Activated T-cell treated with anti-CD3 and anti-CD28 coated beads for 1 hour (primary cell): ENCODE measurements at places on chromosomes 16 and 17.

DNA sequence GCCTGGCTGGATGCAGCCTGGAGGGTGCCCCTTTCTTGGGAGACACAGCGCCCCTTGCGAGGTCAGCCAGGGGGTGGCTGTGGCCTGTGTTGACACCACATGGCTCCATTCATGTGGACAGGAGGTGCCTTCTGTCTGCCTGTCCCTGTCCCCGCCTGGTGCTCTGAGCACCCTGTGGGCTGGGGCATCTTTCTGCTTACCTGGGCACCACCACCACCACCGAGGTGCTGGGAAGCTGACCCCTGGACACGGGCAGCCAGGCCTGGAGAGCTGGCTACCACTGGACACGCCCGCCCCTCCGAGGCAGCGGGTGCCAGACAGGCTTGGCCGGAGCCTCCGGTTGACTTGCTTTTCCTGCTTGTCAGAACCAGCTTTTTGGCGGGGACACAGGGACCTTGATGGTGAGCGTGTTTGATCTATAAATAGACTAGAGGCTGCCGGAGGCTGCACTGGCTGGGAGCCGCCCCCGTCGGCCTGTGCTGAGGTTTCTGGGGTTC is 121.3 kb upstream of the GSE1 start:
- DNase-seq, result no peak

GRCh38 chr17:71461498-71462169 is 659.2 kb upstream of the SOX9 start:
- DNase-seq, result no peak

DNA sequence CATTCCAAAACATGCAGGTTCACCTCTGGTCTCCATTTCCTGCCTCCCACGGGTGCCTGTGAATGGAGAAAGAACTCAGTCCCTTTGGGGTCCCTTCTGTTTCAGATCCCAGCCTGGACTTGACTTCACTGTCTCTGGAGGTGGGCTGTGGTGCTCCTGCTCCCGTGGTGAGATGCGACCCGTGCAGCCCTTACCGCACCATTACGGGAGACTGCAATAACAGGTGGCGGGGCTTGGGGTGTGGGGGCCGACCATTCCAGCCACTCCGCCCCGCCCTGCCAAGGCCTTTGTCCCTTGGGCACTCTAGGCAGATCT is 10.5 kb downstream of the LPO start:
- DNase-seq, result no peak

GRCh38 chr16:80656711-80657150 is 115.9 kb downstream of the DYNLRB2 start:
- peak; percentile 9 for DNase-seq

GRCh38 chr17:69914520-69914919 is 160.5 kb upstream of the KCNJ16 start:
- DNase-seq, result no peak

GRCh38 chr16:55542459-55543082 is 23.9 kb upstream of the CAPNS2 start:
- no peak for DNase-seq

- DNase-seq, result no peak
Measured at GRCh38 chr16:10982465-10983150, 38.2 kb downstream of the CLEC16A start.

DNA sequence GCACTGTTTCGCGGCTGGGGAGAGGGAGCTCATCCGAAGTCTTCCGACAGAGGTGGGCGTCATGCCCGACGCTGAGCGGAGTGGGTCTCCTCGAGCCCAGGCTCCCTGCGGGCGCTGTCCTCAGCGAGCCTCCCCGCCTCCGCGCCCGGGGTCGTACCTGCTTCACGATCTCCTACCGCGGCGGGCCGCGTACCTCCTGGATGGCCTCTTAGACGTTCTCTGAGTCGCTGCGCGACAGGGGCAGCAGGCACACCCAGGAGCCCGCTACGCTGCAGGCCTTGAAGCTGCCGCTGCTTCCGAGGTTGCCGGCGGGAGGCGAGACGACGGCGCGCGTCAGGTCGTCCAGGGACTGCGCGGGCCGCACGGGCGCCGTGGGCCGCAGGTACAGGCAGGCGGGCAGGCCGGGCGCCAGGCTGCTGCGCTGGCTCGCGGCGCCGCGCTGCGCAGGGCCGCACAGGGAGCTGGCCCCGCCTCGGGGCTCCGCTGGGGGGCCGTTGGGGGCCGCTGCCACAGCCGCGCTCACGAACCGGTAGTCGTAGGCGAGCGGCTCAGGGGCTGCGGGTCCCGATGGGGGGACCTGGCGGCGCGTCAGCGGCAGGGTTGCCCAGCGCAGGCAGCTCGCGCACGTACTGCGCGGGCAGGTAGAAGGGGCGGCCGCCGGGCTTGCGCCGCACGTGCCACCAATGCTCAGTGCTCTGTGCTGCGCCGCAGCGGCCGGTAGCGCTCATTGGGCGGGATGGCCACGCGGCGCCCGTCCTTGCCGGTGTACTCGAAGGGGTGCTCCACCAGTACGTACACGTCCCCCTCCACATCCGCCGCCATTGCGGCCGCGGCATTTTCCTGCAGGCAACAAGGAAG is 116.4 kb upstream of the SMURF2 start:
- no peak for DNase-seq

DNA sequence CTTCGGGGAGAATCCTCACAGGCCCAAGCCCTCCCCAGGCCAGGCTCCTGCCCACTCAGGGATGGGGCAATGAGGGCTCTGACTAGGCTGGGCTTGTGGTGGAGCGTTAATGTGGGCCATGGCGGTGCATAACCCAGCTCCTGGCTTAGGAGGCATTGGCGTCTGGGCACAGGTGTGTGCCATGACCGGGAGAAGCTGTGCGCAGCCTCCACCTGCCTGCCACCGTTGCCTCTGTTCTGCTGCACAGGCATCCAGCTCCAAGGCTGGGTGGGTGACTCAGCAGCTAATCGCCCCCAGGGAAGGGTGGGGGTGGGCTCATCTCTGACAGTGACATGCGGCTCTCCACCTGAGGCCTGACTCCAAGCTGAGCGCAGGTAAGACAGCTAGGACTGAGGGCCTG is 3.5 kb upstream of the ARHGAP27 start:
- no peak for DNase-seq

DNA sequence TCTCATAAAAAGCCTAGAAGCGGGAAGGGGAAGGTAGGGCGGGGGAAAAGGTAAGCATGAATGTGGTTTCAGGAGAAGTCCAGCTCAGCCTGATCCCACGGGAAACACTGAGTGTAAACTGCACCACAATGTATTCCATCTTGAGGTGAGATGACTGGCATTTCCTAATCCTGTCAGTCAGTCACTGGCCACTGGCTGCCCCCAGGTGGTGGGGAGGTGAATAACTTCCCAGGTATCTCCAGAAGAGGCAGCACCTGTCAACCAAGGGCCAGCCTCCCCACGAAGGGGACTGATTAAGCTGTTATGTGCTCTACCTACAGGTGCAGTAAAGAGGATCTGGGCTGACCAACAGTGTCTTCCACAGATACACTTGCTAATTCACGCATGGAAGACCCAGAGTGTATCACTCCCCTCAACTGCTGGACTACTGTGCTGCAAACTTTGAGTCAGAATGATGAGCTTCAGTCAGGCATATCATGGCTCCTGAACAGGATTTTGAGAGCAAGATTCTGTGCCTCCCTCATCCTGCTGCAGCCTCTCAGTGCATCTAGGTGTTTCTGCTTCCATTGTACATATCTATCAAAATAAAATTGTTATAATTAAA is 108.5 kb upstream of the CCL2 start:
- peak; percentile 37 for DNase-seq

DNA sequence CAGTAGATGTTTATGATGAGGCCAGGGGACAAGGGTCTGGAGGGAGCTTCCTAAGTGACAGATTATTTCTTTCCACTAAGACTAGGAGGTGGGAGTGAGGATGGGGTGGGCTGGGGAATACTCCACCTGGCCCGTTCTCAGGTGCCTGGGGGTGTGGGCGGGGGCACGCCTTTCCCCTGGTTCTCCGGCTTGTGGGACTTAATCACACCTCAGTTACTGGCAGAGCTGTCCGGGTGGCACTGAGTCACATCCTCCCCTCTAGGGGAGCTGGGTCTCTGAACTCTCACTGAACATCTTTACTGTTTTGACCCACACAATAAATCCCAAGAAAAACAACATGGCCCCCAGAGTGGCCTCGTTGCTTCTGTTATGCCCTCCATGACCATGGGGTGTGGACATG is 332.8 kb downstream of the MAF start:
- DNase-seq, result no peak

GRCh38 chr17:73247726-73248125 is 14.0 kb downstream of the CPSF4L start:
- DNase-seq, result no peak

DNA sequence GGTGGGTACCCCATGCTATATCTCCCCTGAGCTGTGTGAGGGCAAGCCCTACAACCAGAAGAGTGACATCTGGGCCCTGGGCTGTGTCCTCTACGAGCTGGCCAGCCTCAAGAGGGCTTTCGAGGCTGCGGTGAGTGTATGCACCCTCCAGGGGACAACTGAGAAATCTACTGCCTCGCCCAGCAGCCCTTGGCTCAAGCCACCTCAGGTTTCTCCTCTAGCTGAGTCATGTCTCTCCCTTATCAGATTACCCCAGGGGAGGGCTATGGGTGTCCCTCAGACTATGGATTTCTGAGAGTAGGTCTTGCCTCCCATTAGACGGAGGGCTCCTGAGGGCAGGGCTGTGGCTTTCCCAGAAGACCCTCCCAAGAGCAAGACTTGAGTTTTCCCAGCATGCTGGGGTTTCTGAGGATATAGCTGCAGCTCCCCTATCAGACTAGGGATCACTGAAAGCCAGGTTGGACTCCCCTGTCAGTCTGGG is 6.7 kb downstream of the NEK8 start:
- no peak for DNase-seq

GRCh38 chr16:80208743-80209142 is 332.1 kb upstream of the DYNLRB2 start:
- no peak for DNase-seq

DNA sequence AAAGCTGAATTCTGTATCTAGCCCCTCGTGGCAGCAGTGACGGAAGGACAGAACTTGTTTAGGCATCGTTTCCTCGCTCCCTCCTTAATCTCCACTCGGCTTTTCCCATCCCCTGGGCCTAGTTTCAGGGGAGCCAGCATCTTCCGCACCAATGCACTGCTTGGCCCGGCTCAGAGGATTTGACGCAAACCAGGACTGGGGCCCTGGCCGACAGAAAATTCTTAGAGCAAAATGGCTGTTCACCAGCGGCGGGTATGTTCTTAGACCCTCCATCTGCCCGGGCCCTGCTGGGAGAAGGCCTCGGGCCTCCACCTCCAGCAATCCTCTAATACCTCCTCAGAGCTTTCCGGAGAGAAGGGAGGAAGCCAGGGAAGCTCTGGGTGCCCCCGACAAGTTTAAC is 54.6 kb downstream of the TBC1D16 start:
- no peak for DNase-seq

- no peak for DNase-seq
Measured at GRCh38 chr16:78681743-78682142, 582.3 kb downstream of the WWOX start.

- DNase-seq, result no peak
Measured at GRCh38 chr17:77332981-77333685, 192.4 kb downstream of the SEC14L1 start.

DNA sequence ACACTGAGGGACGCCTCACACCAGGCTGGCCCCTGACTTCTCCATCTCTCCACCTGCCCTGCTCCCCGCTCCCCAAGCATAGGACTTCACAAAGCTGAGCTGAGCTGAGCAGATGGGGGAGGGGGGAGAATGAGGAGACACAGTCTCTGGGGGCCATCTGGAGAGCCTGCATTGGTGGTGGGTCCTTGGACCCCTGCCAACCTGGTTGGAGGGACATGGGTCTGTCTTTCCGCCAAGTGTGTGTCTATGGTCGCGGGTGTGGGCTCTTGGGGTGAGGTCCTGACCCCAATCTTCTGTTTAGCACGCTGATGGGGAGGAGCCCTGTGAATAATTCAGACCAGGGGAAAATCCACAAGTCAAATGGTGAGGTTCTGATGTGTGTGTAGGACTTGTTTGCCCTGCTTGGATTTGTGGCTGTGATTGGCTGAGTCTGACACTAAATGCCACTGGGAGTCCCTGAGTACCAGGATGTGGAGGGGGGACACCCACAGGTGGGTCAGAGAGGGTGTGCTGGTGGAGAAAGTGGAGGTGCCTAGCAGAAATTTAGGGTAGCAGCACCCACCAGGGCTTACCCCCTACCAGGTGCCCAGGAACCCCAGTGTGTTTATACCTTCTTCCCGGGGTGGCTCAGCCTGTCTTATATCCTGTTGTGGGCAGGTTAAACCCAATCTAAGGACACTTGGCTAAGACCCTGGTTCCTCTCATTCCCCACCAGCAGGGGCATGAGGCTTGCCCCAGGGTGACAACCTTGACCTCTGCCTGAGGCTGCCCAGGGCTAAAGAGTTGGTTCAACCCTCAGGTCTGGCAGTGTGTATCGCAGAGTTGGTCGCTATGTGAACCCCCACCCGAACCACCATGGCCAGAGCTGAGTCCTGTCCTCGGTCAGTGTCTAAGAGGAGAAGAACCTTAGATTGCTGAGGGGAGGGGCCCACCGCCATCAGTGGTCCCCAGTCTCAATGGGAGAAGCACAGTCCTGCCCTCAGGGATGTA is 2.1 kb downstream of the FMNL1 start:
- no peak for DNase-seq

DNA sequence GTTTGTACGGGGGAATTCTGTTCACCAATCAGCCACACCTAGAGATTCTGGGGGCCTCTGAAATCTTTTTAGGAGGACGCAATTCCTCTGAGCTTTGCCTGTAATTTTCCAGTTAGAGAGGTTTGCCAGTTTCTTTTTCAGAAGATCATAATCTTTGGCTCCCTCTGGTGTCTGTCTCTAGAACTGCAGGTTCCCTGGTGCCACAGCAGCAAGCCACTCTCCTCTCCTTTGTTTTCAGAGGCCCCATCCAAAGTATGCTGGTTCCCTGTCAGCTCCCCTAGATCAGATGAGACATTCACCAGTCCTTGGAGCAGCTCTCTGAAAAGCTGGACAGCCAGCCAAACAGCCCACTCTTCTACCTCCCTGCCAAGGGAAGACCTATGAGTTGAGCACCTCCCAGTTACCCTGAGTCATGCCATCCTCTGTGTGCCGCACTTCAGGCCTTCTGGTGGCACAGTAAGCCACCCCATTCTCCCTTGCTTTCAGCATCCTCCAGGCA is 36.1 kb downstream of the RNF112 start:
- peak; percentile 57 for DNase-seq

DNA sequence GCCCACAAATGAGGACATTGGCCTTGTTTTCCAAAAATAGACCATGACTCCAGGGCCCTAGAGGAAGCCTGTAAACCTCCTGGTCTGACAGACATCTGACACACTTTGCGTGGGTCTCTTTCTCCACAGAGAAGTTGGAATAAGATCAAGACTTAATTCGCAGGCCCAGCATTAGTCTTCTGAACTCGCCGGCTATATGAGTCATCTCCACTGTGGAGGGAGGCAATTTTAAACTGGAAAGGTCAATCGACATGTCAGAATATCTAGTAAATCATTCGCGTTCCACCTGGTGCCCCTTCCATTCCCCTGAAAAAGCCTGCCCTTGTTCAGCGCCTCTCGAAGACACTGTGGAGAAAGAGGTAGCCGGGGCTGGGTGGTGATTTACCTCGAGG is 140.1 kb downstream of the CLEC16A start:
- DNase-seq, result no peak

GRCh38 chr16:1258225-1258600 is 2.3 kb downstream of the TPSD1 start:
- DNase-seq, result no peak

GRCh38 chr16:50284131-50284911 is 18.0 kb downstream of the ADCY7 start:
- DNase-seq, result no peak

GRCh38 chr17:58630883-58631522 is 60.8 kb downstream of the TEX14 start:
- no peak for DNase-seq
